ENCODE measurements at places on chromosomes 11 and 22. TPM values are rescaled to one million over a fixed set of nuclear protein-coding genes. Genes with fewer than 3 reads are reported as not detected.

Gene FXYD2
- total RNA-seq, result 0.42 TPM

Gene PLEKHB1
- 13.7 TPM for total RNA-seq

Gene OR10D3
- total RNA-seq, result not detected

Gene OVOL1
- not detected for total RNA-seq

Gene ZNF280B
- 0.54 TPM for total RNA-seq

Gene OR5B21
- not detected for total RNA-seq

Gene DGCR6
- 22.2 TPM for total RNA-seq

Gene KRTAP5-8
- not detected for total RNA-seq

Gene HBG2
- 1.0 TPM for total RNA-seq

DNA sequence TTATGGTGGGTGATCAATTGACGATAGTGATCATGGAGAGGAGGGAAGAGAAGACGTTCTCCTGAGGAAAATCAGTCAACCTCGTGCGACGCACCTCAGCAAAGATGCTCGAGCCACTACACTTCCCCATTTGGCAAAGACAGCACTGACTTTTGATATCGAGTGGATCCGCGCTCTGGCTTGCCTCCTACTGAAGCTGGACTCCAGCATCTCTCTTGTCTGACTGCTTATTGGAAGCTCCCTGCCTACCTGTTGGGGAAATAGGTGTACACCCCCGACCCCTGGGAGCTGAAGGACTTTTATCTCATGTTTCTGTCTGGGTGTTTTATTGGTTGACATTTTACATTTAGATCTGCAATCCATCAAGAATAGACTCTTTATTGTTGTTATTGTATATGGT, 476.8 kb upstream of the B3GAT1 start:
- H3K27me3 ChIP-seq, result no peaks in the 10 kb centered on the region
- no peak overlapping the region for H3K4me3 ChIP-seq
- no peak for DNase-seq
- no peaks in the 10 kb centered on the region for H3K4me1 ChIP-seq
- no peak overlapping the region for H3K27ac ChIP-seq

DNA sequence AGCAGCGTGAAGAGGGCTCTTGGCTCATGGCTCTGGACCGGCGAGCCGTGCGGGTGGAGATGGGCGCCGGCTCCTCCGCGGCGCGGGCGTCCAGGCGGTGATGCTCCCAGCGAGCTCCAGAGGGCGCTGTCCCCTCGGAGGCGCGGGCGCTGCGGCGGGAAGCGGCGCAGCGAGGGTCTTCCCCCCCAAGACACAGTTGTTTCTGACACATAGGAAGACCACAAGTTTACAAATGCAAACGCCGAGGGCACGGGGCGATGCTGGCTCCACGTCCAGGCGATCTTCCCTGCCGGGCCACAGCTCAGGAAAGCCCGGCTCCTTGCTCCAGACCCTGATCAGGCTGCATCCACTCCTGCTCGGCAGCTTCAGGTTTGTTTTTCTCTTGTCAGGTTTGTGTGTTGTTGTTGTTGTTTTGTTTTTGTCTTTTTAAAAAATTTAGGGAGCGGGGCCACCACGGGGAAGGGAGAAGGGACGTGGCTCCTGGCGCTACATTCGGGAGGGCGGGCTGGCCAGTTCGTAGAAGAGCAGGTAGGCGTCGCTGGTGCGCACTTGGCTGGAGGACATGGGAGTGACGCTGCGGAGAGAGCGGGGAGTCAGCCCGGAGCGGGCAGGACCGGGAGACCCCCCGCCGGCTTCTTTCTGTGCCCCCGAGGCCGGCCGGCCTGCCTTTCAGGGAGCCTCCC, 10.0 kb upstream of the MFRP start:
- no peaks in the 10 kb centered on the region for H3K27me3 ChIP-seq
- peaks cover 8% of the 10 kb centered on the region for H3K36me3 ChIP-seq
- DNase-seq, result peak; percentile 93
- H3K4me3 ChIP-seq, result peak overlapping the region; percentile 61
- peak overlapping the region; percentile 74 for H3K27ac ChIP-seq

DNA sequence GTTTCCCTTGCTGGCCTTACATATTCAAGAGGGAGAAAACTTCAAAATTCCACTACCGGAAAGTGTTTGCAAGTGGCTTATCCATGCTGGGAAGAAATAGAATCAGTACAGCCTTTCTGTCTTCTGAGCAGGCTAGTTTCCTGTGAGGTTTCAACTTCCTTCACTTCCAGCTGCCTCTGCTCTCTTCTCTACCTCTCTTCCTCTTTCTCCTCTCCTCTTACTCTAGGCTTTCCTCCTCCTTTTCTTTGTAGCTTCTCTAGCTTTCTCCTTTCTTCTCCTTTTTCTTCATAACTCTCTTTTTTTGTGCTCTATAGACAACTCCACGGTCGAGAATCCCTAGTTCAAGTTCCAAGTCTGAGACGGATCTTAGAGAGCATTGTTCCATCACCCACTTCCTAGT, 421.8 kb downstream of the ETS1 start:
- DNase-seq, result no peak
- H3K4me3 ChIP-seq, result no peak overlapping the region
- no peaks in the 10 kb centered on the region for H3K4me1 ChIP-seq
- H3K27ac ChIP-seq, result no peak overlapping the region
- H3K36me3 ChIP-seq, result no peaks in the 10 kb centered on the region

GRCh38 chr11:79314906-79315689, 125.7 kb downstream of the TENM4 start:
- no peaks in the 10 kb centered on the region for H3K27me3 ChIP-seq
- no peak overlapping the region for H3K27ac ChIP-seq
- DNase-seq, result no peak
- H3K4me3 ChIP-seq, result no peak overlapping the region
- H3K4me1 ChIP-seq, result no peaks in the 10 kb centered on the region

- H3K27me3 ChIP-seq, result no peaks in the 10 kb centered on the region
- no peak overlapping the region for H3K4me3 ChIP-seq
- H3K27ac ChIP-seq, result no peak overlapping the region
- DNase-seq, result no peak
Measured at GRCh38 chr22:21025266-21025665, 7.1 kb downstream of the SLC7A4 start.

DNA sequence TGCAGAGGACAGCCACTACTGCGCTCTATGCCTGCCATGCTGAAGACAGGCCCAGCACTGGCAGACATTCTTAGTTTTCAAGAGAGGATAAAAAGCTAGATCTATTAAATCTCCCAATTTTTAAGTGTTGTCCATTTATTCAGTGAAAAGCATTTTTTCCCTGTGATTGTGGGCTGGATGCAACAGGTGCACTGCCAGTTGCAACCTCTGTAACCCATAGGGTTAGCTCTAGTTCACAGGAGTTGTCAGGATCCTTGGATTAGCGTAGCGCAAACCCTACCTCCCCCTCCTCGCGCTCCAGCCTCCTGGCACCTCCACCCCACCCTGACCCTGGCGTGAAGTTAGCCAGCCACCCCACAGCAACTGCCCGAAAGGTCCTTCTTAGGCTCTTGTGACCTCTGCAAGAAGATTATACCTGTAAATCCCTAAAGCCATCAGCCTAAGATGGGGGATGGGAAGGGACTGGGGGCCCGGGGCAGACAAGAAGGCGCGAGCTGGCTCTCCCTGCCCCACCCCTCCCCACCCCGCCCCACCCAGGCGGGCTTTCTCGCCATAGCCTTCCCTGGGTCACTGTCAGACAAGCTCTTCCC, 30.9 kb downstream of the EIF3F start:
- H3K27ac ChIP-seq, result no peak overlapping the region
- no peaks in the 10 kb centered on the region for H3K36me3 ChIP-seq
- H3K4me3 ChIP-seq, result peak overlapping the region; percentile 71
- no peaks in the 10 kb centered on the region for H3K4me1 ChIP-seq

GRCh38 chr11:57568330-57568766, 876 bp upstream of the UBE2L6 start:
- no peak for DNase-seq
- H3K4me3 ChIP-seq, result peak overlapping the region; percentile 71
- peak overlapping the region; percentile 19 for H3K27ac ChIP-seq
- H3K27me3 ChIP-seq, result peaks cover 21% of the 10 kb centered on the region
- no peaks in the 10 kb centered on the region for H3K36me3 ChIP-seq
- peaks cover 6% of the 10 kb centered on the region for H3K4me1 ChIP-seq

DNA sequence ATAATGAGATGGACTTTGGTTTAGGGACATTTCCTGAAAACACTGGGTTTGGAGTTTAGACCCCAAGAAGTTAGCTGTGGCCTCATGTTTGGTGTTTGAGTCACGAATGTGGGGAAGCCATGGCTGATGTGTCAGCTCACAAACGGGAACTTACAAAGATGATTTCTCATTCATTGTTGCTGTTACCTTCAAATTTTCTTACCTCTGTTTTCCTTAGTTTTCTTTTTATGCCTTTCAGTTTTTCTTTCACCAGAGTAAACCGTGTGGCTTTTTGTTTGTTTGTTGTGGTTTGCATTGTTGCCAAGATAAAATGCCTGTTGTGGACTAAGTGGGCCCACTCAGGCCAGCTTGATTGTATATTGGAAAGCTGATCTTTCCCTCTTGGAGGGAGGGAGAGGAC, 89.1 kb downstream of the SWAP70 start:
- peaks cover 2% of the 10 kb centered on the region for H3K36me3 ChIP-seq
- H3K4me1 ChIP-seq, result no peaks in the 10 kb centered on the region
- no peaks in the 10 kb centered on the region for H3K27me3 ChIP-seq
- DNase-seq, result no peak
- no peak overlapping the region for H3K4me3 ChIP-seq

DNA sequence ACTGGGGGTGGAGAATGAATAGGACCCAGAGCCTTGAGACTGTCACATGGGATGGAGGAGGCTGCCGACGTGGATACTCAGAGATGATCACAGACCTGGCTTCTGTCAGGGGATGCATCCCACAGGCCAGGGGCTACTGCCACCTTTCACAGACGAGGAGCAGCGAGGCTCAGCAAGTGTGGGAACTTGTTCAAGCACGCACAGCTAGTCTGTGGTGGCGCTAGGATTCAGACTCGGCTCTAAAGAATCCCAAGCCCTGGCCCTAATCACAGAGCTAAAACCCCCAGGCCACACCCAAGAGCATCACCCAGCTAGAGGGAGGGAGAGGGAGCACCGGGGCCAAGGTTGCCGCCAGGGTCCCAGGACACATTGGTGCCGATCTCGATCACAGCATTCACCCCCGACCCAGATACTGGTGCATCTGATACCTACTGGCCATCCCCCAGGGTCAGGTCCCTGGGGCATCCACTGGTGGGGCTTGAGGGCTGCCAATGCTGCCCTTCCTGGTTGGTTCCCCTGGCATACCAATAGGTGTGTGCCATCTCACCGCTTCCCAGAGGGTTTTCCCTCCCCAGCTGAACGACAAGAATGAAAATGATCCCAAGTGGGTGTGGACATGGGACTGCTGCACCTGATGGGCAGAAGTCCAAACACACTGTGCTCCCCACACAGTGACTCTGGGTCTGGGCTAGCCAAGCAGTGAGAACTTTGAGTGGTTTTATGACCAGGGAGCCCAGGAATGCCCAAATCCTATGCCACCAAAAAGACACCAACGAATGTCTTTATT, 6.2 kb downstream of the CHST1 start:
- peak overlapping the region; percentile 46 for H3K27ac ChIP-seq
- DNase-seq, result no peak

GRCh38 chr22:43128928-43129424, 14.2 kb downstream of the MCAT start:
- peaks cover 6% of the 10 kb centered on the region for H3K4me1 ChIP-seq
- H3K4me3 ChIP-seq, result no peak overlapping the region
- peaks cover 27% of the 10 kb centered on the region for H3K36me3 ChIP-seq
- H3K27ac ChIP-seq, result no peak overlapping the region
- no peaks in the 10 kb centered on the region for H3K27me3 ChIP-seq
- no peak for DNase-seq

- no peak within 1 kb of the TSS for H3K27ac ChIP-seq
- H3K4me3 ChIP-seq, result no peak within 1 kb of the TSS
- no peaks in the 10 kb centered on the region for H3K4me1 ChIP-seq
- DNase-seq, result no peak
Measured at GRCh38 chr11:60756307-60757032, at the start of gene MS4A15. Gene MS4A15, plus strand, starts transcription at chr11:60756867. Its CDS starts 6,867 bp downstream, at chr11:60763734.

DNA sequence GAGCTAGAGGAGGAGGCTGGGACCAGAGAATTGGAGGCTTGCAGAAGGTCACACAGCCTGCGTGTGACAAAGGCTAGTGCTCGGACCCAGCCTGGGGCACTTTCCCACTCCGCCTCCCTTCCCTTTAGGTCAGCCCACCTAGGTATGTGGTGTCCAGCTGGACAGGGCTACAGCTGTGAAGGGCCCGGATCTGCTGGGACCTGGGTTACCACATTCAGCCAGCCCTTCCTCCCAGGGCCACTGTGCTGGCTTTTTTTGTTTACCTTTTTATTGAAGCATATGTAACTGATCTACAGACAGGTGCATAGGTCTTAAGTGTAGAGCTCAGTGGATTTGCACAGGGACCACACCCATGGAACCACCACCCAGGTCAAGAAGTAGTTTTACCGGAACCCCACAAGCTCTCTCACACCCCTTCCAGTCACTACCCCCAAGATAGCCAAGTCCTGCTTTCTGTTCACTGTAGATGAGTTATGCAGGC, 8.7 kb downstream of the CAPN5 start:
- H3K27me3 ChIP-seq, result no peaks in the 10 kb centered on the region
- DNase-seq, result peak; percentile 29
- H3K36me3 ChIP-seq, result no peaks in the 10 kb centered on the region
- no peak overlapping the region for H3K27ac ChIP-seq
- H3K4me1 ChIP-seq, result no peaks in the 10 kb centered on the region

DNA sequence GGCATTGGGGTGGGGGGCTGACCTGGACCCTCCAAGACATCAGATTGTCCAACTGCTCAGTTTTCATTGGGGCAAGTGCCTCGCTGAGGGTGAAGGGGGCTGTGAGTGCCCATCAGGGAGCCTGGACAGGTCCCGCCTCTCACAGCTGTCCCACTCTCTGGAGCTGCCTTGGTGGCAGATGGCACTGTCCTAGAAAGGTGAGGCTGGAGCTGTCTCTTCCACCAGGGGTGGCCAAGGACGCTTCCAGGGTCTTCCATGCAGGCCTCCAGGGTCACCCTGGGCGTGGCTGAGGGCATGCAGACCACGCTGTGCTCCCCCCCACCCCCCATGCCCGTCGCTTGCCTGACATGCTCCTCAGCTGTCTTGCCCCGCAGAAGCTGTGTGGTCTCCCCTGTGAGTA, 53.5 kb upstream of the CCDC188 start:
- no peak overlapping the region for H3K27ac ChIP-seq
- peaks cover 5% of the 10 kb centered on the region for H3K4me1 ChIP-seq
- H3K27me3 ChIP-seq, result peaks cover 8% of the 10 kb centered on the region
- no peak overlapping the region for H3K4me3 ChIP-seq
- H3K36me3 ChIP-seq, result no peaks in the 10 kb centered on the region

- H3K4me3 ChIP-seq, result no peak overlapping the region
- H3K27ac ChIP-seq, result peak overlapping the region; percentile 88
- peak; percentile 67 for DNase-seq
- H3K36me3 ChIP-seq, result no peaks in the 10 kb centered on the region
- no peaks in the 10 kb centered on the region for H3K27me3 ChIP-seq
Measured at GRCh38 chr11:17686231-17686980, 33.0 kb upstream of the MYOD1 start.

GRCh38 chr22:37226514-37226913, 14.2 kb upstream of the SSTR3 start:
- no peak for DNase-seq
- H3K4me1 ChIP-seq, result no peaks in the 10 kb centered on the region
- no peak overlapping the region for H3K27ac ChIP-seq
- H3K36me3 ChIP-seq, result no peaks in the 10 kb centered on the region

Data from psoas muscle (tissue), 8 donors.